ENCODE measurements at places on chromosomes 13 and 19.
A peak's percentile ranks its signal among the peaks of the same experiment; 100 is the strongest.

DNA sequence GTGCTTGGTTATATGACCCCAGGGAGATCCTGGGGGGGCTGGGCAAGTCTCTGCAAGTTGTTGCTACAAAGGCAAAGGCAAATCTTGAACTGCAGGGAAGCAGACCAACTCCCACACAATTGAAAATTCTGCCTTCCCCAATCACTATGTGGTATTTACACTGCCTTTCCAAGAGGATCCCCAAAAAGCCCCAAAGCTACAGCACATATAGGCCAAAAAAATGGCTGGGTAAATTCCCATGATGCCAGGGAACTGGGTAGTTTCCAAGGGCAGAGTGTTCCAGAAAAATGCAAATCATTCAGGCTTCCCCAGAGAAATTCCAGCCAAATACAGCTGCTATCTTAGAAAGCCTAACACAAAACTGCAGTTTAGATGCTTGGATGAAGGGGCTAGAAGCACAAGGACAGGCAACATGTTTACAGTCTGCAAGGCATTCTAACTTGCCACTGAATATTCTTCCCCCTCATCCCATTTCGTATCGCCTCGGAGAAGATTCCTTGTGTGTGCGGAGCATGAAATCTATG, 6.2 kb downstream of the FOXO1 start:
- no peak for DNase-seq
- H3K4me1 ChIP-seq, result no peaks in the 10 kb centered on the region
- no peak overlapping the region for H3K27ac ChIP-seq
- peaks cover 4% of the 10 kb centered on the region for H3K27me3 ChIP-seq

DNA sequence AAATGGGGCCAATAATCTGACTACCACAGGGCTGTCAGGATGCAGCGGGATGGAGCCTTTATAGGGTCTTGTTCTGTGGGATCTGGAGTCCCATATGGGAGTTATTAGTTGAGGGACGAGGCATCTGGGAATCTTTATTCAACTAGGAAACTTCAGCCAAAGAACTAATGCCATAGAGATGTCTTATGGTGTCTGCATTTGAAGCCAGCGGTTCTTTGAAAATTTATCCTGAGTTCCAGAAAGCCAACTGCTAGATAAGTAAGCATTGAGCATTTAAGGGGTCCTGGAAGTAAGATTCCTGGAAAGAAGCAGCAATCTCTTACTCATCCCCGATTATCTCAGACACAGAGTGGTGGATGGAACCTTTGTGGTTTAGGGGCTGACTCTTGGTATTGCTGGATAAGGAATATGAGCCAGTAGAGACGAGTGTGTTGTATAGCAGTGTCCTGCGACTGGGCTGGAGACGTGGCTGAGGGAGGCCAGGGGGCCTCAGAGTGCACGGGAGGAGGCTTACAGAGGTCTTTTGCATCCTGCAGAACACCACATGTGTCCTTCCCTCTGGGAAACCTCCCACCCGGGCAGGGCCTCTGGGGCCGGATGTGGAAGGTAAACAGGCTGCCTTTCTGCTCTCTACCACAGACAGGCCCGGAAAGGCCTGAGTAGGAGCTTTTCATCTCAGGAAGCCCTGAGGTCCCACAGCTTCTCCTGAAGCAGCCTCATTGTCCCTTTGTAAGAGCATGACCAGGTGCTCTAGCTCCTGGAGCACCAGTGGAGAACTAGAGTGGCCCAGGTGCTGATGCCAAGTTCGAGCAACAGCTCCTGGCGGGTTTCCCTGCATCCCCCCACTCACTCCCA, 28.8 kb downstream of the ACTN4 start:
- H3K27ac ChIP-seq, result peak overlapping the region; percentile 82
- peaks cover under 1% of the 10 kb centered on the region for H3K36me3 ChIP-seq
- H3K27me3 ChIP-seq, result peaks cover 14% of the 10 kb centered on the region
- peak overlapping the region; percentile 30 for H3K4me3 ChIP-seq
- peaks cover 54% of the 10 kb centered on the region for H3K4me1 ChIP-seq
- DNase-seq, result no peak

DNA sequence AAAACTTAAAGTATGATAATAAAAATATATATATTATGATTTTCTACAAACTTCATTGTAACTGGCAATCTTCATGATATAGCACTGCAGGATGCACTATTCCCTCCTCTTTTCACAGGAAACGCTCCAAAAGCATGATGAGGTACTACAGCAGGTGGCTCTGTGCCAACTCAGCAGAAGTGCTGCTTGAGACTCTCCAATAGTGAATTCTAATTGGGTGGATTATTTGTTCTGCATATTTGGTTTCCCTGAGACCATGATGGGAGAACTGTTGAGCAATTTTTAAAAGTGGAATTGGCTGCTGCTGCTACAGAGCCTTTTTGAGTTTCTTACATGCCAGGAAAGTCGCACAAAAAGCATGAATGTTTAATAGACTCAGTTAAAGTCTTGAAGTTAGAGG, 1782.4 kb upstream of the PCDH20 start:
- H3K36me3 ChIP-seq, result no peaks in the 10 kb centered on the region
- H3K27me3 ChIP-seq, result no peaks in the 10 kb centered on the region
- no peak for DNase-seq

- peaks cover 2% of the 10 kb centered on the region for H3K27me3 ChIP-seq
- H3K4me3 ChIP-seq, result no peak overlapping the region
- no peak for DNase-seq
These were observed 31.5 kb upstream of the IRS2 start for GRCh38 chr13:109817591-109818535.

DNA sequence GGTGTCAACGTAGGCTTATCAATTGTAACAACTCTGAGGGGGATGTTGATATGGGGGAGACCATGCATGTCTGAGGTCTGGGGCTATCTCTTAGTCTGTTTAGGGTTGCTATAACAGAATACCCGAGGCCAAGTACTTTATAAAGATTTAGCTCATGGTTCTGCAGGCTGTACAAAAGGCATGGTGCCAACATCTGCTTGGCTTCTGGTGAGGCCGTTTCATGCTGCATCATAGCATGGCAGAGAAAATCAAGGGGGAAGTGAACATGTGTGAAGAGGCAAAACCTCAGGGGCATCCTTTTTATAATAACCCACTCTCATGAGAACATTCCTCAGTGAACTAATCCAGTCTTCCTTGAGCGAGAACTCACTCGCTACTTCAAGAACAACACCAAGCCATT, 353.8 kb downstream of the ENOX1 start:
- no peak for DNase-seq
- H3K4me1 ChIP-seq, result peaks cover 10% of the 10 kb centered on the region
- no peaks in the 10 kb centered on the region for H3K36me3 ChIP-seq
- H3K27ac ChIP-seq, result no peak overlapping the region
